ENCODE measurements at places on chromosomes 7 and 10. TPM values are rescaled to one million over a fixed set of nuclear protein-coding genes. Genes with fewer than 3 reads are reported as not detected.

Gene EIF3A
- total RNA-seq: 129 TPM

Gene IQUB
- not detected for total RNA-seq

Gene HOXA3
- total RNA-seq: 2.6 TPM

Gene CYP3A7
- not detected for total RNA-seq

Gene AKR1C4
- not detected for total RNA-seq

Gene ARID5B
- 7.2 TPM for total RNA-seq

Gene SRRM3
- 4.2 TPM for total RNA-seq

Gene HOXA5
- total RNA-seq: 25.2 TPM

Gene EMX2
- total RNA-seq: not detected

Gene INA
- not detected for total RNA-seq

Gene ALOX5
- not detected for total RNA-seq

Gene CYP2C19
- total RNA-seq: not detected

Gene ABCB1
- total RNA-seq: 8.6 TPM

Gene CASTOR2
- 1.2 TPM for total RNA-seq

Gene SFRP4
- total RNA-seq: not detected

Gene NPFFR1
- total RNA-seq: not detected

Gene HABP2
- 0.08 TPM for total RNA-seq

Gene C10orf53
- not detected for total RNA-seq

Gene H2BK1
- total RNA-seq: not detected

Gene SP4
- total RNA-seq: 4.1 TPM

Gene SAP25
- not detected for total RNA-seq

Gene DKK1
- 35.2 TPM for total RNA-seq

Gene ARHGEF5
- 2.3 TPM for total RNA-seq

Gene CAV2
- total RNA-seq: 17.1 TPM

Gene STAG3
- 1.2 TPM for total RNA-seq

Gene SEMA3C
- 70.5 TPM for total RNA-seq

Gene PTPRN2
- 0.34 TPM for total RNA-seq

Gene DOCK1
- 40.7 TPM for total RNA-seq

Gene PRR15
- total RNA-seq: 0.21 TPM

Gene THSD7A
- 0.38 TPM for total RNA-seq

Gene AASS
- total RNA-seq: 25.0 TPM

Gene PRSS37
- not detected for total RNA-seq

Gene GIMAP7
- total RNA-seq: not detected

Gene ACTL6B
- total RNA-seq: not detected

Gene STEAP2
- total RNA-seq: 0.64 TPM

Gene SMIM30
- total RNA-seq: 21.5 TPM

Gene CCDC3
- total RNA-seq: 0.50 TPM

Gene SPDYE8
- total RNA-seq: not detected

Gene SYT15B
- 0.04 TPM for total RNA-seq

Gene TAS2R3
- 0.16 TPM for total RNA-seq

Gene ANKRD61
- 0.19 TPM for total RNA-seq

Gene CALCR
- not detected for total RNA-seq

Gene SOSTDC1
- total RNA-seq: not detected

All from A375 (cell line).